ENCODE measurements at places on chromosomes 5 and 9. TPM values are rescaled to one million over a fixed set of nuclear protein-coding genes. Genes with fewer than 3 reads are reported as not detected.

Gene SLC6A7
- total RNA-seq: not detected

Gene SH3GL2
- total RNA-seq: not detected

Gene NEUROG1
- not detected for total RNA-seq

Gene UQCRQ
- total RNA-seq: 595 TPM

Gene MELK
- 51.0 TPM for total RNA-seq

Gene LHX6
- not detected for total RNA-seq

Gene ECM2
- not detected for total RNA-seq

Gene FAM13B
- 28.9 TPM for total RNA-seq

Gene BHMT2
- not detected for total RNA-seq

Gene ARL14EPL
- not detected for total RNA-seq

Gene IFNA2
- total RNA-seq: not detected

Gene DRD1
- not detected for total RNA-seq

Gene DND1
- total RNA-seq: 2.9 TPM

Gene CLIC3
- total RNA-seq: 4.1 TPM

Gene PCDHAC2
- total RNA-seq: not detected

Gene PCDHGA5
- total RNA-seq: 0.09 TPM

Gene PRRX2
- 0.35 TPM for total RNA-seq

Gene ZNF658
- total RNA-seq: 3.8 TPM

Gene RNF180
- not detected for total RNA-seq

Gene TAF11L5
- total RNA-seq: not detected

Gene PCDHGA6
- 0.15 TPM for total RNA-seq

Gene AFAP1L1
- total RNA-seq: 0.18 TPM

Gene SMIM33
- 0.11 TPM for total RNA-seq

Gene PLAC8L1
- 0.96 TPM for total RNA-seq

Gene TMCO6
- 24.4 TPM for total RNA-seq

Gene NPR3
- not detected for total RNA-seq

Gene ELAVL2
- total RNA-seq: not detected

Gene PCDHB11
- total RNA-seq: not detected

Gene CCDC152
- 16.2 TPM for total RNA-seq

Gene FGF18
- 0.22 TPM for total RNA-seq

Gene TAS2R1
- not detected for total RNA-seq

Gene CARTPT
- not detected for total RNA-seq

Gene COL27A1
- 0.86 TPM for total RNA-seq

Gene TMEM252
- total RNA-seq: not detected

Gene PTPN3
- 0.48 TPM for total RNA-seq
